Tongue (tissue), 3 donors: ENCODE measurements at places on chromosomes 5 and 9. TPM values are rescaled to one million over a fixed set of nuclear protein-coding genes. Genes with fewer than 3 reads are reported as not detected.

- no peak for DNase-seq
These were observed 627.3 kb upstream of the NUDT12 start for GRCh38 chr5:104189909-104190308.

DNA sequence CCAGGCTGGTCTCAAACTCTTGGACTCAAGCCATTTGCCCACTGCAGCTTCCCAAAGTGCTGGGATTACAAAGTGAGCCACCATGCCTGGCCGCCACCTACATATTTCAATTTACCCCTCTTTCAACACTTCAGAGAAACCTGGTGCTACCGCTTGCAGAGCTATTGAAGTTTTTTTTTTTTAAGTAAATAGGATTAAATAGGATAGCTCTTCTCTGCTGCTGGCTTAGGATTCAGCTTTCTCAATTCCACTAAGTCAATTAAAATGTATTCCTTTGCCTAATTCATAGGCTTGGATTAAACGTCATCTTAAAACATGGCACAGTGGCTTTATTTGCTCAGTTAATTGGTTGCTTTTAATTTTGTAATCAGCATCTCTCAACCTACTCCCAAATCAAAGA, 41.0 kb downstream of the KIAA1191 start:
- DNase-seq, result peak; percentile 19

DNA sequence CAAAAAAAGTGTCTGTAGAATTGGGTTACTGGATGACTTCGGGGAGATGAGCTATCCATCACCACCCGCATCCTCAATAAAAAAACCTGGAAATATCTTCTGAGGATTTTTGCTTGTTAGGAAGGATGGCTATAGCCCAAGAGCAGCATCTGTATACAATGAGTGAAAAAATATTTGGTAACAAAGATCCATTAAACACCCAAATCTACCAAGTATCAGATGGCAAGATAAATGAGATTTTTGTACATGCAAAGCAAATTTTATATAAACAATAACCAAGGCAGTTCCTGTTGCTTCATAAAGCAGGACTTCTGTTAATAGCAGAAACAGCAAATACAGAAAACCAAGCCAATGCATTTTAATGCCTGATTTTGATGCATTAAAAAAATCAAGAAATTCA, 166.6 kb downstream of the SLC28A3 start:
- DNase-seq, result no peak

DNA sequence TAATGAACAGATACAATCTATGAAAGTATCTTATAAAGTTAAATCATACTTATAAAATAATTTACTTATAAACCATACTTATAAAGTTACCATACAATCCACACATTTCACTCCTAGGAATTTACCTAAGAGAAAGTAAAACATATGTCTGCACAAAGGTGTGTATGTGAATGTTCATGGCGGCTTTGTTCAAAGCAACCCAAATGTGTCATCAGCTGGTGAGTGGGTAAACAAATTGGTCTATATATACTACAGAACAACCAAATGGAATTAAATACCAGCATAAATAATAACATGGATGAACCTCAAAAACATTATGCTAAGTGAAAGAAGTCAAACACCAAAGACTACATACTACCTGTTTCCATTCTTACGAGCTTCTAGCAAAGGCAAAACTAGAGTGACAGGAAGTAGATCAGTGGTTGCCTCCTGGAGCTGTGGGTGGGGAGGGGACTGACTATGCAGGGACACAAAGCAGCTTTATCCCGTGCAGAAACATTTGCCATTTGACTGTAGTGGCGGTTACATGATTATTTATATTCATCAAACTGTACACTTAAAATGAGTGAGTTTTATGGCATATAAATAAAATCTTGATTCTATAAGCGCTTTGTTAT, 10.6 kb downstream of the TRAF1 start:
- DNase-seq, result no peak

DNA sequence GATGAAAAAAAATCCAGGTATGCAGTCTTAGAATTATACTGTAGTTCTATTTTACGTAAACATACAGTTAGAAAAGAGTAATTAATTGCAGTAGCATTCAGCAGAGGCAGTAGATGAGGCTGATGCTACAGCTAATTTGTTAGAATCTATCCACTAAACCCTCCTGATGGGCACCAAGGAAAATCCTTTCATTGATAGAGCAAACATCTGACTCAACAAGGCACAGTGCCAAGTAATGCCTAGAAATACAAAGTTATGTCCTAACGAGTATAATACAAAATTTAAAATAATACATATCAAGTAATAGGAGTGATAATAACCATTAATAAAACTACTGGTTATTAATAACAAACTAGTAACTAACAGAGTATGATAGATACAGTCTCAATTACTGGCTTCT, 9.0 kb downstream of the MOCS2 start:
- no peak for DNase-seq

DNA sequence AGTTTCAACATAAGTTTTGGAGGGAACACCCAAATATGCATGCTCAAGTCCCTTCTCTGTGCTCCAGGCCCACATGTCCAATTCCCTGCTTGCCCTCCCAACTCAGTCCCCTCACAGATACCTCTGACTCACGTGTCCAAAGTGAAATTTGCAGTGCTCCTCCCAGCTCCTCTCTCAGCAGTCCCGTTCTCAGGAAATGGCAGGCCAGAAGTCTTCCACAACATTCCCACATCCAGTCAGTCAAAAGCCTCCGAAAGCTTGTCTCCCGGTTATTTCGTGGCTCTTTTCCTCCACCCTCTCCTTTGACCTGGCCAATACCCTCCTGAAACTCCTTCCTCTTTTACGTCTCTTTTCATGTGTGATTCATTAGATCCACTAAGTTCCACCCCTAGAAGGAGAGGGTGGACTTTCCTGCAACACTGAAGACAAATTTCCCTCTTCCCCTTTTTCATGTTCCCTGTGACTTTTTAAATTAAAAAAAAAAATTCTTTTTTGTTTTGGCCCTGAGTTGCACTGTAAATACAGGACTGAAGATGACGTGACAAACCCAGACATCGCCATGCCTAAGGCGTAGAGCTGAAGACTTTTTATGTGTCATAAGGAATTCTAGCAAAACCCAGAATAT, 12.8 kb upstream of the MGAT1 start:
- no peak for DNase-seq

DNA sequence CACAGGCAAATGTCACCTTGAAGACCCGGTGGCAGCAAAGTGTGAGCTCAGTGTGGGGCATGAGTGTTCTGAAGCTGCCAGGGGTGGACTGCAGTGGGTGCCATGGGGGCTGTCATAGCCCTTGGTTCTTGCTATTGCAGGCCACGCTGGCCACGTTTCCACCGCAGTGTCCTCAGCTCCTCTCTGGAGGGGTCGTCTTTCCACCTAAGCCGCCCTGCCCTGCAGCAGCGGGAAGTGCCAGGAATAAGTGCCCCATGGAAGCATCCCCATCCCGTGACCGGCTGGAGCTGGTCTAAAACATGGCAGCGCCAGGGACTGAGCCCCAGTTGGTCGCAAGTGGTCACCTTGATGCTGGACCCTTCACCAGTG, 6.9 kb downstream of the OBP2B start:
- DNase-seq, result no peak

DNA sequence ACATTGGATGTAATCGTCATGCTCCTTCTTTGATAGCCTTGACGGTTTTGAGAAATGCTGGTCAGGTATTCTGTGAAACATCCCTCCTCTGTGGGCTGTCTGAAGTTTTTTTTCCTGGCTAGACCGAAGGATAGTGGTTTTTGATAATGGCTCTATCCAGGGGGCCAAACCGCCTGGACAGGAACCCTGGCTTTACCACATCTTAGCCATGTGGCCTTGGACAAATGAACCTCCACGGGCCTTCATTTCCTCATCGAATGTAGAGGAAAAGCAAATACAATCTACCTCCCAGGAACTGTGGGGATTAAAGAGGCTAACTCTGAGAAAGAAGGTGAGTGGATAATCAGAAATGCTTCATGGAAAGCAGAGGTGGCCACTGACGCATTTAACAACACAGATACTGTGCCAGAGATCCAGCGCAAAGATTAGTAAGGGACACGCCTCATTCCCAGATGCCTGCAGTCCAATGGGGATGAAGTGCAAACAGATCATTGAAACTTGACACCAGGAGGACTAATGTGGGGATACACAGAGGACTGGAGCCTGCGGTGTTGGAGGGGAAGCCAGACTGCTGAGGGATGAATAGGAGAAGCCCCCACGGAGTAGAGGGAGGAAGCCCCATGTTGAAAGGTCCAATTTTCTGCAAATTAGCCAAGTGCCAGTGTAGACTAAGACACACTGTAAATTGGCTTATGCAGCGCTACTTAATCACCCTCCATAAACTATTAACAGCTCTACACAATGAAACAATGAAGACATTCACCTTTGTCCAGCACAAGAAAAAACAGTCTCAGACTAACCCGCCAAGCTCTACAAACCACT, 41.6 kb downstream of the MYO10 start:
- DNase-seq, result peak; percentile 70

DNA sequence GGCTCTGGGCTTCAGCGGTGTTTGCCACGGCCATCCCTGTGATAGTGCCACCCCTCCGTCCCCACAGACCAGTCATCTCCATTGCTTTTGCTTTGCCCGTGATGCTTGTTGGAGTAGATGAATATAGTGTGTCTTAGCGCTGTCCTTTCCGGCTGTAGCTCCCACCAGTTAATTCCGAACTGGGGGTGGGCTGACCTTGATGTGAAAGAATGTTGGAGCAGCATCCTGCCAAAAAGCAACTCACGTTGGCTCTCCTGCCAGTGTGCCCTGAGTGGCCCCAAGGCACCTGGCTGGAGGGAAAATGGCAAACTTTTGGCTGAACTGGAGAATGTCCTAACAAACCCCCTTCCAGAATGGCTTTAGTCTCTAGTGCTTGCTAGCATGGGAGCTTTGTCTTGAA, 20.0 kb downstream of the CLTA start:
- no peak for DNase-seq

- no peak for DNase-seq
These were observed 39.3 kb downstream of the RAI14 start for GRCh38 chr5:34695275-34696027.

GRCh38 chr5:5454391-5454790, 31.9 kb downstream of the ICE1 start:
- peak; percentile 6 for DNase-seq

DNA sequence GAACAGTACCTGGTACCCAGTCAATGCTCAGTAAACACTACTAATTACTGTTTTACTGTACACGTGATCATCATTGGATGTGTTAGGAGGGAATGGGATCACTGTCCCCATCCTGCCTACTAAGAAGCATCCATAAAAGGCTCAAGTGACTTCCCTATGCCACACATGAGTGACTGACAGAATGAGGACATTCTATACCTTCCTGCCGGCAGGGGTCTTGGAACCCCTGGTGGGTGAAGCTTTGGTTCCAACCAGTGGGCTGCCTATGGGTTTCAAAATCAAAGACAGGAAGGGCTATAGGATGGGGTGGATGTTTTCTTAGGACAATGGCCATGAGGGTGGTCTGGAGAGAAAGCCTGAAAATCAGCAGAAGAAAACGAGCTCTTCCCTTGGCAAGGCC, 209.6 kb upstream of the PANK3 start:
- no peak for DNase-seq

- DNase-seq, result no peak
These were observed 56.6 kb downstream of the WWC1 start for GRCh38 chr5:168348084-168348414.

GRCh38 chr5:31133488-31133887, 60.0 kb upstream of the CDH6 start:
- no peak for DNase-seq

DNA sequence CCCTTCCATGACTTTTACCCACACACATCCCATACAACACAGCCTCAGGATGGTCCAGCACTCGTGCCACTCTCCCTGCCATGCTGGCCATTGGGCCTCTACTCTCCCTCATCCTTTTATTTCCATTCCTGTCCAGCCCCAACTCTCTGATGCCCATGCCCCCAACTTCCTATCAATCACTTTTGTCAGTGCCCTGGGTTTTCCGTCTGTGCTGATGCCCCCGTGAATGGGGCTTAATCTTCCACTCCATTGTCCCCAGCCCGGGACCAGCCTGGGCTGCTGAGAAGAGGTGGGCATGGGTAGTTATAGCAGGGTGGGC, 12.6 kb upstream of the ACSL6 start:
- DNase-seq, result no peak

Gene F2RL2
- 9.8 TPM for total RNA-seq

Gene CEL
- 0.41 TPM for total RNA-seq

Gene PTGES2
- 55.2 TPM for total RNA-seq

Gene DHFR
- total RNA-seq, result 27.4 TPM

Gene PRDM9
- not detected for total RNA-seq

Gene ZNF658
- 11.3 TPM for total RNA-seq

Gene FREM1
- total RNA-seq, result 18.2 TPM

Gene F2RL1
- total RNA-seq, result 2.3 TPM

Gene C6
- total RNA-seq, result not detected
